Astrocyte (in vitro differentiated cells and primary cell): ENCODE measurements at places on chromosomes 7 and 10.

GRCh38 chr7:148084138-148084537, 506.4 kb upstream of the C7orf33 start:
- DNase-seq, result no peak

GRCh38 chr10:73780966-73781365, 882 bp upstream of the CHCHD1 start:
- DNase-seq, result no peak

GRCh38 chr10:20714979-20715378, 182.1 kb downstream of the NEBL start:
- DNase-seq, result no peak

DNA sequence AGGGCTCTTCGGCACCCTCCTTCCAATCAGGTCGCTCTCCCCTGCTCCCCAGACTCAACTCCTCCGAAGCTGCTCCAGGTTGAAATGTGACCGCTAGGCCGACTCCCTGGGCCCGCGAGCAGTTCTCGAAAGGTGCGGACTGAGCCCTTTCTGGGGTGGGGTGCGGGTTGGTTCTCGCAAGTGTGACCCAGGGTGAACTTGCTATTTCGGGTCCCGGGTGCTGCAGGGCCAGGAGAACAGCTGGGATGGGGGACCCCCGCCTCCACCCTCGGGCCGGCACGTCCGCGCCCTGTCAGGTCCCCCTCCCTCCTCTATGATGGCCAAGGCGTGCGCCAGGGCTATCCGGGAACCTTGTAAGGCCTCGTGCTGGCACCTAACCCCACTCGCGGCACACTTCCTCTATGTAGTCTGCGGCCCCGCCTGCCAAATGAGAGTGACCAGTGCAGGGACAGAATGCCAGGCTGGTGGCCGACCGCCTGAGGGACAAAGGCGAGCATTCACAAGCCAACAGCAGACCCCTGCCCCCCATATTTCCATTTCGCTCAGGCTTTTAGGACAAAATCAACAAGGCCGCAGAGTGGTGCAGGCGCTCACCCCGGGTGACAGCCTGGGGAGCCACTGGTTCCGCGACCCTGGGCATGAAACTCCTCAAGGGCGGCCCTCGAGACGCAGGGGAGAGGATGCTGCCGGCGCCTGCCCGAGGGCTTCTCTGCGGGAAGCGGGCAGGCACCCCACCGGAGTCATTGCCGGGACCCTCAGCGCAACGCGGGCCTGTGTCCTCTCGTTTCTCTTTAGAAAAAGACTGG, 13.7 kb upstream of the HOXA13 start:
- no peak for DNase-seq

GRCh38 chr7:114209968-114210367, 204.6 kb upstream of the FOXP2 start:
- DNase-seq, result no peak

DNA sequence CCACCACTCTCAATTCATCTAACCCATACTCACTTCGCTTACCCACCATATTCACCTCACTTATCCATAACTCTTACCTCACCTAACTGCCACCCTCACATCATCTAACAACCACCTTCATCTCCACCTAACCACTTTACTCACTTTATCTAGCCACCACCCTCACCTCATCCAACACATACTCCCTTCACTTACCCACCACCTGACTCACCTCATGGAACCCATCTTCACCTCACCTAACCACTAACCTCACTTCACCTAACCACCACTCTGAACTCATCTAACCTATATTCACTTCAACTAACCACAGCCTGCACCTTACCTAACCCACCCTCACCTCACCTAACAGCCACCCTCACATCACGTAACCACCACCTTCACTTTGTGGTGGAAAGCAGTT, 84.2 kb downstream of the VIPR2 start:
- no peak for DNase-seq

DNA sequence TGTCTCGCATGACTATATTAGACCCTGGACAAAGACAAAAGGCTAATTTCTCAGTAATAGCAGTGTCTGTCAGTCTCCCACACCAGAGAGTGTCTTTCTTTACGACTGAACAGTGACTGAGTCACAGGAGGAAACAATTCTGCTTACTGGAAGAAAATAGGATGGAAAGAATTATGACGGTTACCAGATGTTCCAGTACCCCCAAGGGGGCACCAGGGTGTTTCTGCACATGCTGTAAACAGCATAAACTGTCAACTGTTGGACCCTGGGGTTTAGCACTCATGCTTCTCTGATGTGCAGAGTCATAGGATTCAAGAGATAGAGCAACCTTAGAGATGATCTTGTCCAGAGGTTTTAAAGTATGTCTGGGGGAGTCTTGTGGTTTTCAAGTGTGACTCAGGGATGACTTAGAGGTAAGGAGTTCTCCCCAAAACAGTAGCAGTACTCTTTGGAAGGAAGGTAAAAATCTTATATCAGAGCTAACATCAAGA, 291.7 kb downstream of the THSD7A start:
- DNase-seq, result peak; percentile 84

GRCh38 chr7:117654780-117655179, 175.0 kb downstream of the CFTR start:
- no peak for DNase-seq

- DNase-seq, result no peak
These were observed 2.2 kb upstream of the LAT2 start for GRCh38 chr7:74207586-74207985.

GRCh38 chr10:91313796-91314485, 93.5 kb downstream of the PCGF5 start:
- DNase-seq, result peak; percentile 71

GRCh38 chr10:24306507-24306875, 97.6 kb downstream of the KIAA1217 start:
- DNase-seq, result no peak

DNA sequence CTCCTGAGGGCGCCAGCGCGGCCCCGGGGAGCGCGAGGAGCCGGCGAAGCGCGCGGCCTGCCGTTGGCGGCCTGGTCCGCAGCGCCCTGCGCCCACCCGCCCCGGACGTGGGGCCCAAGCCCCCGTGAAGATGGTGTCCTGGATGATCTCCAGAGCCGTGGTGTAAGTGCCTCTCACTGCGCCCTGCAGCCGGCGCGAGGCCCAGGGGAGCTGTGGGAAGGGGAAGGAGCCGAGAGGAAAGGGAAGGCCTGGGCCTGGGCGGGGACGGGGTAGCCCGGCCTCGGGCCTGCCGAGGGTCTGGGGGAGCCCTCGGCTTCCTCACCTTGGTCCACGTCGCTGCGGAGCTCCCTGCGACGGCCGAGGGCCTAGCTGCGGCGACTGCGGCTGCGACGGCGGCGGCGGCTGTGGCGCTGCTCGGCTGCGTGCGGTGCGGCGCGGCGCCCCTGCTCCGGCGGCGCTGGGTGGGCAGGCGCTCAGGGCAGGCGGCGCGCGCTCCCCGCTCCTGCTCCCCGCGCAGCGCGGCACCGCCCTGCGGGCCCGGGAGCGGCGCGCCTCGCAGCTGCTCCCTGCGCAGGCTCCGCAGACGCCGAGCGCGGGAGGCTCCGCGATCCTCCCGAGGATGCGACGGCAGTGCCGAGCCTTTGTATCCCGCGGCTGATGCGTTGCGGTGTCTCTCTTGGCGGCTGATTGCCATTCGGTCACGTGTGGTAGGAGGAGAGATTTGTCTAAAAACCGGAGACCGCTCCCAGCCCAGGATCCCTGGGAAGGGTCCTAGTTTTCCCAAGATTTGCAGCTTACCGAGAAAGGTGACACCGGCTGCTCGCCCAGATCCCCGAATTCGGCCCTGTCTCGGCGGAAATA, 445 bp downstream of the REEP3 start:
- DNase-seq, result peak; percentile 69

DNA sequence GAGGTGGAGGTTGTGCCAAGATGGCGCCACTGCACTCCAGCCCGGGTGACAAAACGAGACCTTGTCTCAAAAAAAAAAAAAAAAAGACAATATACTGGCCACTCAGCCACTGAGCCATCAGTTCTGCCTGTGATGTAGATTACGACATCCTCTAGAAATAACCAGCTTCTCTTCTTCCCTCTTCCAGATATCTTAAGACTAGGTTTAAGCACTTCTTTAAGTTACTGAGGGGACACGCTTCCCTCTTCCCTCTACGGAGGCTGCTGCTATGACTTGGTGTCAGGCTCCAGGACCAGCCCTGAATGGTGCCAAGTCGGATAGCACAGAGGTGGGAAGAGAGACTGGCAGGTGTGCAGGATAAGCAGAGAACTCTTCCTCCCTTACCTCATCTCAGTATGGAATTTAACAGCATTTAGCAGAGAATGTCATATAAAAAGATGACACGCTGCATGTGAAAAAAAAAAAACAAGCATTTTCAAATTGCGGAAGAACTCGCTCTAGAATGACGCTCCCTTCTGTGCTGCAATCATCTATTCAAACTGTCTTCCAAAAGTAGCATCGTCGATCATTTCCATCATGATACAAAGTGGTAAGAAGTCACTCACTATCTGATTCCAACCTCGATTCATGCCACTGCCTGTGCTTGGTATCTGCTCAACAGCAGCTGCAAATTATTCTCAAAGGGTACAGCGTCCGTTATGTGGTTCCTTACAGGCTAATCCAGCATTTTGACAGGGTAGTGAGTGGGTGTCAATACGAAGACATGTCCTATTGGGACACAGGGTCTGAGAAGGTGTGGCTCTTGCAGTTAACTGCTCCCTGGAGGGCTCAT, 13.8 kb downstream of the DAGLB start:
- DNase-seq, result no peak

DNA sequence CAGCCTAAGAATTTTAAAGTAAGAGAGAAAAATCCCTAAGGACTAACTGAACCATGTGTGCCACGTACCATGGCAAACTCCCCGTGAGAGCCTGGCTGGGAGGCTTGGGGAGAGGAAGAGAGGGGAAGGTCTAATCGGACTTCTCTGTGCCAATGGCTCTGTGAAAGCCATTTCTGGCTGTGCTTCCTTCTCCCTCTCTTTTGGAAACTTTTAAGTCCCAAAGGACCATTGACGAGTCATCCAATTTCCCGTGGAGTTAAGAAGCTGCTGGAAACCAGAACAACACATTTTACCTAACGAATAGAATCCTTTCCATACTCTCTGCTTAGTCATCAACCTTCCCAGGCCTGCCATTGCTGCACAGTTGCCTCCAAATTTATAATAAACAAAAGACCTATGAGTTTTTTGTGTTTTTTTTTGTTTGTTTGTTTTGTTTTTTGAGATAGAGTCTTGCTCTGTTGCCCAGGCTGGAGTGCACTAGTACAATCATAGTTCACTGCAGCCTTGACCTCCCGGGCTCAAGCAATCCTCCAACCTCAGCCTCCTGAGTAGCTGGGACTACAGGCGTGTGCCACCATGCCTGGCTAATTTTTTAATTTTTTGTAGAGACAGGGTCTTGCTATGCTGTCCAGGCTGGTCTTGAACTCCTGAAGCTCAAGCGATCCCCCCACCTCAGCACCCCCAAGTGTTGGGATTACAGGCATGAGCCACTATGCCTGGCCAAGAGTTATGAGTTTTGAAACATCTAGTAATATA, 13.2 kb downstream of the LAMB1 start:
- no peak for DNase-seq

DNA sequence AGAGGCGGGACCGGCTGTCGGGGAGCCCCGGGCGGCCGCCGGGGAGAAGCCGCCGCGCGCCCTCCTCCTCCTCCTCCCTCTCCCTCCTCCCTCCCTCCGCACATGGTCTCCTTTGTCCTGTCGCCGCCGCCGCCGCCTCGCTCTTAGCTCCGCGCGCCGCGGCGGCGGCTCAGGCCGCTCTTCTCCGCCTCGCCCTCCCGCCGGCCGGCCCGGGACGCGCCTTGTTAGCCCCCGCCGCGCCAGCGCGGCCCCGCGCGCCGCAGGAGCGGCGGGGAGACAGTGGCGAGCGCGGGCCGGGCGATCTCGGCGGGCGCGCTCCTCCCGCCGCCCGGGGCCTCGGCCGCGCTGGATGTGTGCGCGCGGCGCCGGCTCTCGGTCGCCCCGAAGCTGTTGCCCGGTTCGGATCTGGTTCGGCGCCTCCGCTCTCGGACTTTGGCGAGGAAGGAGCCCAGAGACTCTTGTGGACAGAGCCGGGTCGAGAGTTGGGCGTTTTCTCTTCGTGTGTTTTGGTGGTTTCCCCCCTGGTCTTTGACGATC, 437.4 kb upstream of the GALNT17 start:
- DNase-seq, result peak; percentile 29

DNA sequence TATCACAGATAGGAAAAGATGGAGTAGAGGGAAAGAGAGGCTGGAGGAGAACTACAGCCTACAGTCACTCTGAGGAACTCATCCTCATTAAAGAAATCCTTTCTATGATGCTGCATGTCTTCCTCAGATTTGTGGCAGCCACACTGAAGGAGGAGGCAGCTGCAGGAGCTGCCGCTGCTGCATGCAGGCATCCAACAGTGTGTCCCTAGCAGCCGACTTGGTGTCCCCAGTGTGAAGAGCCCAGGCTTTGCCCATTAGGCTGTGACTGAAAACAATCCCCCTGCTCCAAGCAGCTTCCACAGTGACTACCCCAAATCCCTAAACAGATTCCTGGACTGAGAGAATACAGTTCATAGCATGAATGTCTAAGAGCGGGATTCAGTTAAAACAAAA, 23.1 kb downstream of the SKIDA1 start:
- no peak for DNase-seq
